ENCODE measurements at places on chromosomes 2 and 18.

DNA sequence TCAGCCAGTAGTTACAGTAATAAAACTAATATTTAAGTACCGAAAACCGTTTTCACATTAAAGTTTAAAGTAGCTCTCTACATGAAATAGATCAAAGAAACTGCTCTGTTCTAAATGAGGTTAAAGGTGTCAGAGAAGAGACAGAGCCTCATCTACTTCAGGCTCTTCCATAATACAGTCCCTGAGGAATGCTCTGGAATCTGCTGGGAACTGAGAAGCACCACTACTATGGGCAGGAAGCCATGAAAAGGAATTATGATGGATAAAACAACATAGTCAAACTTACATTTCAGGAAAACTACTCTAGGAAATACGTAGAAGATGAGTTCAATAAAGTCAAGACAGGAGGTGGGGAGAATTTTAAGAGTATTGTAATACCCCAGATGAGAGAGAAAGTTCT, 60.0 kb downstream of the ROCK1 start:
- no peak for DNase-seq

GRCh38 chr18:9431296-9431695, 44.0 kb upstream of the RALBP1 start:
- no peak for DNase-seq

- DNase-seq = no peak
Measured at GRCh38 chr2:38130876-38131275, 54.9 kb upstream of the CYP1B1 start.

DNA sequence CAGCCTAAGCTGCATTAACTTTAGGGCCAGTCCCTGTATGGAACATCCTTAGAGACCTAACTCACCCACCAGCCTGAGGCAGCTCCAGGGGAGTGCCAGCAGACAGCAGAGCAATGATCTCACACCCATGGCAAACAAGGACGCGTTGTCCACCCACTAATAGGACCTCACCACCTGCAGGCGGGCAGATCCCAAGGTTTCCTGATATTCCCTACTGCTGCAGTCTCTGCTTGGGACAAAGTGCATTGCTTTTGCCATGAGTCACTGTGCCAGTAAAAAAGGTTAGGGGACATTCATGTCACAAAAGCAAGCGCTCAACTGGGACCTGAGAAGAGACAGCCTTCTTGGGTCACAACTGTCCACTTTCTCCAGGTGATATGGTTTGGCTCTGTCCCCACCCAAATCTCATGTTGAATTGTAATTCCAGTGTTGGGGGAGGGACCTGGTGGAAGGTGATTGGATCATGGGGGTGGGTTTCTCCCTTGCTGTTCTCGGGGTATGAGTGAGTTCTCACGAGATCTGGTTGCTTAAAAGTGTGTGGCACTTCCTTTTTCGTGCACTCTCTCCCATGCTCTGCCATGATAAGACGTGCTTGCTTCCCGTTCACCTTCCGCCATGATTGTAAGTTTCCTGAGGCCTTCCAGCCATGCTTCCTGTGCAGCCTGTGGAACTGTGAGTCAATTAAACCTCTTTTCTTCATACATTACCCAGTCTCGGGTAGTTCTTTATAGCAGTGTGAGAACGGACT, 160.2 kb downstream of the MIB1 start:
- DNase-seq = no peak

GRCh38 chr18:35163014-35163539, 77.8 kb upstream of the ZNF397 start:
- no peak for DNase-seq

DNA sequence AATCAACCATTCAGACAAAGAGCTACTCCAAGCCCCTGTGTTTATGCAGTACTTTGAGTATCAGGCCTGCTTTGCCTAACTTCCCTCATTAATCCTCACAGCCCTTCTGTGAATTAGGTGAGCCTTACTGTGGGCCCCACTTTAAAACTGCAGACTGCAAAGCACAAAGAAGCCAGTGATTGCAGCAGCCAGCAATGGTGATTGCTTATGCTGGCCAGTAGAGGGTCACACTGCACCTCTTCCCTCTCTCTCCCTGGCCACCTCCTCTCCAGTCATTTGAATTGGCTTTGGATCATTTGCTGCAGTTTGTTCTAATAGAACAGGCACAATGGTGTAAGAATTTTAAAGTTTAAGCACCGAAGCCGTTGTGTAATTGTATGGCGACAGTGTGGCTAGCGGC, 229.9 kb downstream of the AGPS start:
- no peak for DNase-seq

DNA sequence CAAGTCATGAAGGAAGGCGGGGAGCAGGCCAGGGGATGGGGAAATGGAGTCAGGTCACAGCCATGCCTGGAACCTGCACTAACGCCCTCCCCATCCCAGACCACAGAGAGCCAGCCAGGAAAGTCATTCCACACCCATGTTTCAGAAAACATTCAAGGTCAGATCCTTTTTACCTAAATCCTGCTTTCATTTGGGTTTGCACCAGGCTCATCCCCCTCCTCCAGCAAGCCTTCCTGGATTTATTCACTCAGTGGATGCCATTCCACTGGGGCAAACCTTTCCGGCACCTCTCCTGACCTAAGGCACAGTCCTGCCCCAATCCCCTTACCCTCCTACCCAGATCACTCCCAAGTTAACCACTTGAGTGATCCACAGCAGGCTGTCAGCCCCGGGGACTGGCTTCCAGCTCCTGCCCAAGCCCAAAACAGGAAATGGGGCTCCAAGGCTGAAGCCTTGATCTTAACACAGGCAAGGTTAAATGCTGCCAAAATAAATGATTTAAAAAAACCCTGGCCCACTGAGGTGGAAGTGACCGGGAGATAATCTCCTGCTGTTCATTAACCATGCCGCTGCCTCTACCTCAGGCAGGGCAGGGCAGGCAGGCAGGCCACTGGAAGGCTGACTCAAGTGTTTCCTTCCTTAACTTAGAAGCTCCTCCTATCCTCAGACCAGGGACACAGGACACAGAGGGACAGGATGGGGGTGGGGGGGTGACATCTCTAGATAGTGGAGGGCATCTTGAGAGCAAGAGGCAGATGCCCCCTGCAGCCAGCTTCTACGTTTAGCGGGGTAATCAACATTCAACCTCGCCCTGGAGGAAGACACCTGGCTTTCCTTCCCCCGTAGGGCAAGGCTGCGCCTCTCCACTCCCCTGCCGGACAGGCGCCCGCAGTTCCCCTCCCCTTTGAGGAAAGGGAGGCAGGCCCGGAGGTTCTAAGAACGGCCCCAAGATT, 1.4 kb downstream of the RAB11FIP5 start:
- peak; percentile 76 for DNase-seq

DNA sequence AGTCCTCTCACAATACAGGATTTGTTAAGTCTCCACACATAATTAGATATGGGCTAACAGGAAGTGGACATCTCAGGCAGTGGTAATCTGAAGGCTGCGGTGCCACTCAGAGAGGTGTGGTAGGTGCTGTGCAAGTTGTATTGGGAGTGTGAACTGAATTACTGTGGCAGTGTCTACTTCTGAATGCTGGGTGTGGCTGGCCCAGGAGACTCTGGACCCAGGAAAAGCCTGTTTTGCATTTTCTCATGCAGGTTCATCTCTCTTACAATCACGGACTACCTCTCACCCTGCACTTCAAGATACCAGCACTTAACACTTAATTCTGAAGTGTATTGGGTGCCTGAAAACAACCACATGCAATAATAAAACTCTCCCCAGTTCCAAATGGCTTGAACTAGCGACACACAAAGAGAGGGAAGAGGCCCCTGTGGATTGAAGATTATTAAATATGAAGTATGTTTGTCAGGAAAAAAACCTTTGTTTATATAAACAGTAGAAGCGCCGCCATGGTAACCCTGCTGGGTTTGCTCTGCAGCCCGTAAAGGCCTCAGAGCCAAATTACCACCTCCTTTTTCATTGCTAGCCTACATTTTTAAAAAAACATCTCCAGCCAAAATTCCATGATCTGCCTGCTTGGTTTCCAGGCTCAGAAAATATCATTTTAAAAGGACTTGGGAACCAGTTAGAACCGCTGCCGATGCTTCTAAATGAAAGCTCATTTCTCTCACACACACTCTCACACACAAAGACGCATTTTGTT, 77.5 kb downstream of the GFPT1 start:
- peak; percentile 84 for DNase-seq

DNA sequence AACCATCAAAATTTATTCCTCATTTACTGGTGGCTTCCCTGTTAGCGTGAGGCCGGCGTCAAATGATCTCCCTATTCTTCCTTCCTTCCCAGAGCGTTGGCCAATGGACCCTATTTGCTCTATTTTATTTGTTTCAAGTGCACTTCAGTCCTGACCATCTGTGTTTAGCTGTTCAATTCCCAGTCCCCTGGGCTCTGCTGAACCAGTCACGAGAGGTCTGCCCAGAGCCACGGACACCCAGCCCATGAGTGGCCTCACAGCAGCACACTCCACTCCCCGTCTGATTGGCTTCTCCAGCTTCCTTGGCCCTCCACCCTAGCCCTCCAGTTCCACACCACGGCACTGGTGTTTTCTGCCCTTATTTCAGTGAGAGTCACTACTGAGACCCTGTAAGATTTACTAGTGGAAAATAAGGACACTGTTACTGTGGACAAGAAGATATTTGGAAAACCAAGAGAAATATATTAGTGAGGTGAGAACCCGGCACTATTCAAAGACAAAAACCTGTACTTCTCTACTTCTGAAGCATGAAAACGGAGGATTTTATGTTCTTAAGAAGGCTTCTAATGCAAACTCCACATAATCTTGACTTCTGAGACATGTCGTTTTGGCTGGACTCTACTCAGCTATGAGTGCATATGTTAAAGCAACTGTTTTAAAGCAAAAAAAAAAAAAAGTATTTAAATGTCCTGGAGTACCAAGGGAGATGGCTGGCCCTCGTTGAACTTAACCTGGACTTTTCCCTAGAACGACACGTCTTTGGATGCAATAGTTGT, 86.6 kb downstream of the COL6A3 start:
- no peak for DNase-seq

DNA sequence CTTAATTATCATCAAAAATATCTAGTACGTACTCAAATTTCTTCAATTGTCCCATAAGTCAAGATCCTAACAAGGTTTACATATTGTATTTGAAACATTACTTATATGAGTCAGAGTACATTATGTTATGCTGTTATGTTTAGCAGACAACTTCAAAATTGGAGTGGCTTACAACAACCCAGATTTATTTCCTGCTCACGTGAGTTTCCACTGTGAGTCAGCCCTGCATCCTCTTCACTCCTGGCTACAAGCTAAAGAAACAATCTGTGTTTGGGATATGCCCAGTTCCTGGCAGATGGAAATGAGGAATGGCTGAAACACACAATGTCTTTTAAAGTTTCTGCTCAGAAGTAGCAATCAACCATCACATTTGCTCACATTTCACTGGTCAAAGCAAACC, 31.5 kb upstream of the TANC1 start:
- DNase-seq = peak; percentile 87

GRCh38 chr2:133326652-133327397, 241.4 kb downstream of the NCKAP5 start:
- DNase-seq = no peak

GRCh38 chr2:16584824-16585540, 80.7 kb downstream of the CYRIA start:
- no peak for DNase-seq

GRCh38 chr2:97732436-97733340, 19.3 kb downstream of the ZAP70 start:
- DNase-seq = no peak

GRCh38 chr2:157995117-157995516, 106.6 kb upstream of the UPP2 start:
- DNase-seq = no peak

- DNase-seq = no peak
Measured at GRCh38 chr2:99821039-99821438, 321.4 kb downstream of the AFF3 start.

DNA sequence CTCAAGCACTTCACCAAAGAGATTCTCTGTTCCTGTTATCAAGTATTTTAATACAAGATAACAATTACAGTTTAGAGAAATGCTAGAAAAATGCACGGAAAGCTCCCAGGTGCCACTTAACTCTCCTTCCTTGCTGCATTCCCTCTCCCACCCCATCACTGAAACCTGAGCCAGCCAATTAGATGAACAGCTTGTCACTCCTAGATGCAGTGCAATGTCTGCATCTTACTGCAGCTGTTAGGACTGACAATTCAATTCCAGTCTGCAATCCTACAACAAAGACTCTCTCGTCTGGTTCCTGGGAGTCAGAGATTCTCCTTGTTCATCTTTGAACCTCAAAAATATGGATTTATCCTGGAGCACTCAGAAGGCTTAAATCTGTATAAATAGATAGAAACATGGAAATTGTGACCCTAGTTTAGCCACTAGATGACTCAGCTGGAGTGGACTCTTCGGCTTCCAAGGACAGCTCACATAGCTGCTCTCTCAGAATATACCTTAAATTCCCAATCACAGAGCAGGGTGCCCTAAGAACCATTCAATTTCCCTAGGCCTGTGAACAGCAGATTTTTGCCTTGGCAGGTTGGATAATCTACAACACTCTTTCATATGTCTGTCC, 311.1 kb downstream of the NRXN1 start:
- no peak for DNase-seq

DNA sequence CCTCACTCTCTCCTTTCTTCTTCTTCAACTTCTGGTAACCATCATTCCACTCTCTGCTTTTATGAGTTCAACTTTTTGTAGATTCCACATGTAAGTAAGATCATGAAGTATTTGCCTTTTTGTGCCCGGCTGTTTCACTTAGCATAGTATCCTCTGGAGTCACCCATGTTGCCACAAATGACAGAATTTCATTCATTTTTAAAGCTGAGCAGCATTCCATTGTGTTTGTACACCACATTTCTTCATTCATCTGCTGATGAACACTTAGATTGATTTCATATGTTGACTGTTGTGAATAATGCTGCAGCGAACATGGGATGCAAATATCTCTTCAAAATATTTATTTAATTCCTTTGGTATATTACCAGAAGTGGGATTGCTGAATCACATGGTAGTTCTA, 133.6 kb upstream of the ERBB4 start:
- peak; percentile 51 for DNase-seq

DNA sequence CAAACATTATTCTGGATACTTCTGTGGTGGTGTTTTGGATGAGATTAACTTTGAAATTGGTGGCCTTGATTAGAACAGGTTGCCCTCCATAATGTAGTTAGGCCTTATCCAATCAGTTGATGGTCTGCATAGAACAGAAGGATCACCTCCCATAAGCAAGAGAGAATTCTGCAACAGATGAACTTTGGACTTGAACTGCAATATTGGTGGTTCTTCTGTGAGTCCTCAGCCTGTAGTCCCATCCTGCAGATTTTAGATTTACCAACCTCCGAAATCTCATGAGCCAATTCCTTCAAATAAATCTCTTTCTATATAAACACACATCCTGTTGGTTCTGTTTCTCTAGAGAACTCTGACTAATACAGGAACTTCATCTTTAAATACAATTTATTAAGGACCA, 81.9 kb downstream of the IRS1 start:
- DNase-seq = no peak

DNA sequence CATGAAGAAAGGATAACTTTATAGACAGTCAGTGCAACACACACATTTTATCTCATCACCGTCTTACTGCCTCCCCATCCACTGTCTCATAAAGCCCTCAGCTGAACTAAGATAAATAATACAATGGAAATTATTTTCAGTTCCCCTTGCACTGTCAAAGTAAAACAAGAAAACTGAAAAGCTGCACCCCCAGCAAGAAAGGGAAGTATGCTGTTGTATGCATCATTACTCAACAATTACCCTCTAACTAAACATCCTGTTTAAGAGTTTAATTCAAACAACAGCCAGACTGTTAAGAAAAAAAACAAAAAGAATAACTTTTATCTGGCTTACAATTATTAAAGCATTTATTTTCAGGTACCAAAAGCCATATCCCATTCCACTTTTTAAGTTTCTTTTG, 25.0 kb downstream of the MPPE1 start:
- no peak for DNase-seq
